Fibroblast of skin of left biceps (primary cell): ENCODE measurements at places on chromosomes 3 and 15.

- no peak for DNase-seq
These were observed 584.3 kb downstream of the NSUN3 start for GRCh38 chr3:94647131-94647530.

DNA sequence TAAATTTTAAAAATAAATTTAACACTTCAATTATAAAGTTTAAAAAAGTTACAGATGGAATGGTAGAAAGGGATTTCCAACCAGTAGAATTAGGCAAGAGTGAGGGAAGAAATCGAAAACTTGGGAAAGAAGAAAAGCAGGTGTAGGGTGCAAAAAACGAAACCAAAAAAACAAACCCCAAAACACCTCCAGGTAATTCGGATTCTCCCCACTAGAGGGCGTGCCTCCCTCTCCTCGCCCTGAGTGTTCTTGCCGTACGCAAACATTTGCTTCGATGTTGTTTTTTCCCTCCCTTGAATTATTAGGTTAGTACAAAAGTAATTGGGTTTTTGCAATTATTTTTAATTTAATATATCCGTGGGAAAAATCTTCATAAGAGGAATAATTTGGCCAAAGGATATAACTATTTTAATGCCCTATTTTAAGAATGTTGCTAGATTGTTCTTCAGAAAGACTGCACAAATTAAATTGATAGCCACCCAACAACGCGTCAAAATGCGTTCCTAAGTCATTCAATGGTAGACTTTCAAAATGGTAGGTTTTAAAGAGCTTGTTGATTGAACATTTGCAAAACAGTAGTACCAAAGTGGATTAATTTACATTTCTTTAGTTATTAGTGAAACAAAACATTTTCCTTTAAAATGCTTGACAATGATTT lies 63.7 kb downstream of the SLC30A4 start:
- DNase-seq = no peak

GRCh38 chr3:160616716-160617115 lies 51.3 kb upstream of the KPNA4 start:
- no peak for DNase-seq

GRCh38 chr3:124621498-124621897 lies 108.8 kb upstream of the UMPS start:
- DNase-seq = no peak

GRCh38 chr15:61762676-61763075 lies 297.6 kb downstream of the VPS13C start:
- DNase-seq = no peak

DNA sequence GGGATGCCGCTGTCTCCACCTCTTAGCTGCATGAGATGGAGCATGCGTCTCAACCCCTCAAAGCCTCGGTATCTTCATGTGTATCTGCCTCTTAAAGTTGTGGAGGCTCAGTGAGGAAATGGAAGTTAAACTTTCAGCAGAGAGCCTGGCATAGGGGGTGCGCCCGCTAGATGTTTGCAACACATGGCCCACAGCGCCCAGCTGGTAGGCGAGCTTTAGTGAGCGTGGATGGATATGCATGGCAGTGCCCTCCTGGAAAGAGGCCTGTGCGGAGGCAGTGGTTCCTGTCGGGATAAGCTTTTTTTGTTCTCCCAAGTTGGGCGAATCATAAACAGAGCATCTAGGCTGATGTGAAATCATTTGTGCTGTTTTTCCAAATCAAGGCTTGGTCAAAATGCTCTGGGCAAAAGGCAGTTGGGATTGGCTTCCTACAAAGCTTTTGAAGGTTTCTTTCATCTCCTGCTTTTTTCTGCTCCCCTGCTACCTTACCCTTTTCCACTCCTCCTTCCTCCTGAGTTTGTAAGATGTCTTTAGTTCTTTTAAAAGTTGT lies 272.4 kb upstream of the TPM1 start:
- no peak for DNase-seq

DNA sequence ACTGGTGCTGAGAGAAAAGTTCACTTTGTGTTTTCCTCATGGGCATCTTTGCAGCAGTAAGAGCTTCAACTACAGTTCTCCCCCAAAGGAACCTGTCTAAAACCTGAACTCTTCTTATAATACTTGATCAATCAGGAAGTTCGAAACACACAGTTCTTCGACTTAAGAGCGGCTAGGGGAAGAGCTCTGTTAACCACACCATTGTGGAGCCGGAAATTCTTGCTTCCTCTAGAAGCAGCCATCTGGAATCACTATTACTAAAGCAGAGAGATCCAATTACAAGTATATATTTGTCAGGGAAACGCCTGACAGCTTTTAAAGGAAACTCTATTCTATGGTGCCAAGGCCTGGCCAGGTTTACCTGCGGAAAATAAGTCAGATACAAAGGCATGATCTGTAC lies 337.3 kb upstream of the CBLB start:
- DNase-seq = peak; percentile 22

DNA sequence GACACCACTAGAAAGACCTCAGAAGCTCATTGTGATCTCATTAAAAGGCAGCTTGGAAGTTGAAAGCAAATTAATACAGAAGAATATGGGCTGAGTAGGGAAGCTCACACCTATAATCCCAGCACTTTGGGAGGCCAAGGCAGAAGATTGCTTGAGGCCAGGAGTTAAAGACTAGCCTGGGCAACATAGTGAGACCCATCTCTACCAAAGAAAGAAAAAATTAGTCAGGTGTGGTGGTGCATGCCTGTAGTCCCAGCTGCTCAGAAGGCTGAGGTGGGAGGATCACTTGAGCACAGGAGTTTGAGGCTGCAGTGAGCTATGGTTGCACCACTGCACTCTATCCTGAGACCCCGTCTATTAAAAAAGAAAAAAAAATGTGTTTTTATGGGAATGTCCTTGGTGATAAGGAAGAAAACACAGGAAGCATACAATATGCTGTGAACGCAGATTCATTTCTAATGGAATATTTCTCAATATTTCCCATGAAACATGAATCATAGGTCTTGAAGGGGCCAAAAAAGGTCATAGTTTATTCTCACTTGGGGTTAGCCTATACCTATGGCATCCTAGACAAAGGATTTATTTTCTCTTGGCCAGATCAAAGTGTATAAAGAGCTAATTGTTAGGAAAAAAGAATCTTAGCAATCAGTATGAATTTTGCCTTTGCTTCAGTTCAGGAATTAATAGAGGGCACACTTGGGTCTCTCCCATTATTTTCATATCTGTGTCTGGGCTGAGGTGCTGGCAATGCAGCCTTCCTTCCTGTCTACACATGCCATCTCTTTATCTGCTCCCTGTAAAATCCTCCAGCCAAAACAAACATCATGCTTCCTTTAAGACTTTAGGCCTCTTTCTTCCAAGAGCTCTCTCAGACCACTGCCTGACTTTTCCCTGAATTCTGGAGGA lies 98.2 kb downstream of the FNDC3B start:
- DNase-seq = no peak

DNA sequence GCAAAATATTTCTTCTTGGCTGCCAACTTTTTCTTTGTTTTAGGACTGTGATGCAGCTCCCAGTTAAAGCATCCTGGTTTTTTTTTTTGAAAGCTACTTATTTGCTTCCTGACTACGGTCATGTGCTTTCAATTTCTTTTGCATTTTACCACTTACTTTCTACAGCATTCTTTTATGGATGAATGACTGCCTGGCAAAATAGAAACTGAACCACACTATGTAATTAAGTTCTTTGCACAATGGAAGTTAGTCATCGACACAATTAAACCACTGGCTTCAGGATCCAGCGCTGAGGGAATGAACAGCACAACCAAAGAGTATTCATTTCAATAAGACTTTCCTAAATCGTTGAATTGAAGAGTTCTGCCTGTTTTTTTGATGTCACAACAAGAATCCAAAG lies 82.2 kb upstream of the EPHA3 start:
- peak; percentile 86 for DNase-seq

DNA sequence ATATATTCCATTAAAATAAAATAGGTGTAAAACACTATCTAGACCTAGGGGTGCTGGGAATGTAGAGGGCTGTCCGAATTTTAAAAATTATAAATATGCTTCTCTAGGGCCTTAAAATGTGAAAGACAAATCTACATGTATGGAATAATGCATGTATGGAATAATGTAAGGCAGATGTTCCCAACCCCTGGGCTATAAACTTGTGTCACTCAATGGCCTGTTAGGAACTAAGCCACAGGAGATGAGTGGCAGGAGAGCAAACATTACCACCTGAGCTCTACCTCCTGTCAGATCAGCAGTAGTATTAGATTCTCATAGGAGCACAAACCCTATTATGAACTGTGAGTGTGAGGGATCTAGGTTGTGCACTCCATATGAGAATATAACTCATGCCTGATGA lies 482.6 kb upstream of the TGFBR2 start:
- DNase-seq = no peak

- no peak for DNase-seq
These were observed 59.3 kb downstream of the MCF2L2 start for GRCh38 chr3:183369117-183369516.

DNA sequence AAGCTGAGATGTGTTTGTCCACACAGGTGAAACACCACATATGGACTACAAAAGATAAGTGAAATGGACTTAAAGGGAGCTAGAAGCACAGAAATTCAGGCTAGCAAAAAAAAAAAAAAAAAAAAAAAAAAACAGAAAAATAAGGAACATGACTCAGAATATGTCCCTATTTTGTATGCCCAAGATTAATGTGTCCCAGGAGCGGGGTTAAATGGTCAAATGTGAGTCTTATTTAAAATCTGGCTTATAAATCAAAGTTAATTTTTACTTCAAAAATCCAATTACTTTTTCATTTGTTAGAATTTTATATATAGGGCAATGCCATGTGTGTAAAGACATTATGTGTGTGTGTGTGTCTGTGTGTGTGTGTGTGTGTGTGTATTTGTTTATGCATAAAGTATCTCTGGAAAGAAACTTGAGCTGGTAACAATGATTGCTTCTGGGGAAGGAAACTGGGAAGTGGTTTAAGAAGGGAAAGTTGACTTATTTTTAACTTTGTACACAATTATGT lies 986.5 kb downstream of the ROBO2 start:
- no peak for DNase-seq

DNA sequence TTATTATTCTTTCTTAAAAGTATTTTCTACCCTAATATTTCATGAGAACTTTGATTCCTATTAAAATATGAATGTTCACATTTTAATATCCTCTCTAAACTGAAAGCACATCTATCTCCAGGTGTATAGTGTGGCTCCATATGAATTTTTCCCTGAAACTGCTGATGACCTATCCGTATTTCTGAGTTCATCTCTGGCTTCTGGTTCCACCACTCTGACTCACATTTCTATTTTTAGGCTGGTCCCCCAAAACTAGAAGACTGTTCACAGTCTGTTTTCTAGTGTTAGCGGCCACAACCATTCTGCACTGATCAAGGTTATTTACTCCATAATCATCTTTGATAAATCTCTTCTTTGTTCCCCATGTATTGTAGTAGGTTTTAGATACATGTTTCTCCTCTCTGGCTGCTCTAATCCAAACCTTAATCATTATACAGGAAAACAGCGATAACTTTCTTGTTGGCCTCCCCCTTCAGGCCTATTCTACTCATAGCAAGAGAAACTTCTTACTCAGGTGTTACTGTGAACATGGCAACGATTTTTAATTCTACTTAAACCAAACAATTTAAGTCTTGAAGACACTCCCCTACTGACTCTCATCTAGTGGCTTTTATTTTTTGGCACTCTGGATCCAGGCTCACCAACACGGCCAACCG lies 12.8 kb downstream of the ADPGK start:
- DNase-seq = no peak

DNA sequence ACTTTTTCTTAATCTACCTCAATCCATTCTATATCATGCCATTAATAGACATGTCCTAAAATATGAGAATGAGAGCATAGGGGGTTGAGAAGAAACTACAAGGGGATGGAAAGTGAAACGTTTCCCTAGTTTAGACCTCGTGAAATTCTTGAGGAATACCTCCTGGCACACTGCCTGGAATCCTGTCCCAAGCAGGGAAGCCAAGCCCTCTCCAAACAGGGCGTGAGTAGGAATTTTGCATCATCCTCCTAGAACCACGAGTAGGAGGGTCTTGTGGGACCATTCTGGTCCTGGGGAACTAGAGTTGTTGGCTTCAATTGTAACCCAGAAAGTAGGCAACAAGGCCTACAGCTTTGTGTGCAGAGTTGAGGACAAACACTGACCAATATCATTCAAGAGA lies 19.6 kb upstream of the C3orf80 start:
- DNase-seq = no peak

GRCh38 chr3:160685144-160685766 lies 8.3 kb downstream of the ARL14 start:
- DNase-seq = no peak

DNA sequence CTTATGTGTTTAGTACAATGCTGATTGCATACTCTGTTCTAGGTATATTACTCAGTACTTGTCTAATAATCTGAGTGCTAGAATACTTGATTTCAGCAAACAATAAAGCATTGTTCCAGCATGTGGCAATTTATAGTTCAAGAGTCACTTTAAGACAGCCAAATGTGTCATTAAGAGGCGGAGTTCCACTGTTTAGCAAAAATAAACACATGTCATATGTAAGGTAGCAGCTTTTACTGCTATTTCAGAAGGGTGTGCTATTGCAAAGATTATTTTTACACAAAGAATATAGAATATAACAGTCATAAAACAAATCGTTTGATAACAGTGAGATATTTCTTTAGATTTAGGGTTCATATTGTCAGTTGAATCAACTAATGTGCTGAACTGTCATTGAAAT lies 358.7 kb downstream of the TUSC7 start:
- DNase-seq = no peak

DNA sequence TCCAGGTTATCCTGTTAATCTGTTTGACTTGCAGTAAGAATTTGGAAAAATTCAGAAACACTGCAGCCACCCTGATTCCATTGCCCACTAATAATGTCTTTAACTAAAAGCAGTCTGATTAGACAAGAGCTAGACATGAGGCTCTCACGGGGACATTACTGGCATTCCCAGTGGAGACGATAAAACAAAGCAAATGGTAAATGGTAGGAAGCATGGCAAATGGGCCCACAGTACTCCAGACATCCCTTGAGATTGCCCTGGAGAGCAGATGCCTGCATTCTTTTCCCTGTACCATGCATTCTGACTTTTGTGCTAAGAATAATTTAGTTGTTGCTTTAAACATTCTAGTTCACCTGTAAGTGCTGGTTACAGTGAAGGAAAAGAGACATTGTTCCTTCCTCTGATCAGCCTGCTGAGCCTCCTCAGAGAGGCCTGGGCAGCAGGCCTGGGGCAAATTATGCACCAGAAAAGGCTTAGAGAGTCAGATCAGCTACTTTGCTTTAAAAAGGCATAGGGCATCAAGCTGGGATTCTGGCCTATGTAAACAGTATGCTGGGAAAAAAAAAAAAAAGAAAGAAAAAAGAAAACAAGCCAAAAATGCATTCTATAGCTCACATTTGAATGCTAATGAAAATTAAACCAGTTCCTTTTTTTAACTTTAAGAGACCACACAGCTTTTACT lies 204.6 kb downstream of the GABRG3 start:
- DNase-seq = no peak

DNA sequence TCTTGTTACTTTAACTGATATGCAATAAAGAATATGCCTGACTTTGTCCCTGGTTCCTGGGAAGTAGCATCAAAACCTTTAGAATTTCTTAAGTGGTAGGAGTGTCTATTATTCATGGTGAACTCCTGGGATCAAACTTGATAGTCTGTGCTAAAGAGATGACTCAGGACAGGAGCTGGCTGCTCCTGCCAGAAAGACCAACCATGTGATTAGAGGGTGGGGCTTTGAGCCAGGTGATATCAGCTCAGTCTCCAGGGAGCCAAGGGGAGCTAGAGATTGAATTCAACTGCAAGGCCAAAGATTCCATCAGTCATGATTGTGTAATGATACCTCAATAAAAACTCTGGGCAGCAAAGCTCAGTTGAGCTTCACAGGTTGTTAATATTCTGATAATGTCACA lies 20.6 kb upstream of the TMC3 start:
- DNase-seq = no peak

- no peak for DNase-seq
These were observed 582.8 kb upstream of the BCHE start for GRCh38 chr3:166420071-166420470.

GRCh38 chr15:76967067-76967466 lies 27.9 kb upstream of the PSTPIP1 start:
- no peak for DNase-seq
